ENCODE measurements at places on chromosomes 16 and 17.

- no peak for DNase-seq
Observed at GRCh38 chr16:11160676-11161115, 95.3 kb downstream of the SOCS1 start.

- no peak for DNase-seq
Observed at GRCh38 chr16:56066617-56067016, 124.7 kb upstream of the GNAO1 start.

DNA sequence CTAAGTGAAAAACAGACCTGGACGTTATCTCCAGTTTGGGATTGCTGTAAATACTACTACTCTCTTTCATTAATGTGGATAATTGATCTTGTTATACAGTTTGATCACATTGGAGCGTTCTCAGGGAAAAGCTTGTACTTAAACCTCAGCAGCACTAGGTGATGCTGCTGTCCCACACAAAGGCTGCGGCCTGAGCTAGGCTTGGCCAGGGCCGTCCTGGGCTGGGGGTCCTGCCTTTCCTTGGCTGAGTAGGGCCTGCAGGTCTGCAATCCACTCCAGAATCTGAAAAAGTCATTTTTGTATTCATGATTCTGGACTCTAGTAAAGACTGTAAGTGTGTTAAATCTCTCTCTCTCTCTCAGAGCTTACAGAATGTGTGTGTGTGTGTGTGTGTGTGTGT lies 23.7 kb upstream of the PMFBP1 start:
- DNase-seq: no peak

DNA sequence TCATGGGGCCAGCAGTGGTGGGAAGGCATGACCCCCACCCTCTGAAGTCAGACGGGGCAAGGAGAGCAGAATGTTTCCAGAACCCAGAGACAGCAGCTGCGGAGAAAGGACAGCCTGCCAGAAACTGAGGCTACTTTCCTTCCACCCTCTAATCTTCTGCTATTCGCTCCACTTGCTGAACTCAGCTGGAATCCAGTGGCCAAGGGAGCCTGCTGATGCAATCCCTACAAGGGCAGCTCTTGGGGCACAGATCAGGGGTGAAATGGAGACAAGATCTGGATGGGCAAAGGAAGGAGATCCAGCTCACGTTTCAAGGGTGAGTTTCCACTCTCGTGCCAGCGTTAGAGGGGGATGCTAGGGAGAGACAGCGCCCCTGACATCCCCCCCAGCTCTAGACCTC lies 479.1 kb downstream of the SLC39A11 start:
- no peak for DNase-seq

- no peak for DNase-seq
Observed at GRCh38 chr17:79941088-79942010, 94.3 kb downstream of the TBC1D16 start.

GRCh38 chr17:18772471-18772870 lies 8.5 kb upstream of the TVP23B start:
- no peak for DNase-seq

DNA sequence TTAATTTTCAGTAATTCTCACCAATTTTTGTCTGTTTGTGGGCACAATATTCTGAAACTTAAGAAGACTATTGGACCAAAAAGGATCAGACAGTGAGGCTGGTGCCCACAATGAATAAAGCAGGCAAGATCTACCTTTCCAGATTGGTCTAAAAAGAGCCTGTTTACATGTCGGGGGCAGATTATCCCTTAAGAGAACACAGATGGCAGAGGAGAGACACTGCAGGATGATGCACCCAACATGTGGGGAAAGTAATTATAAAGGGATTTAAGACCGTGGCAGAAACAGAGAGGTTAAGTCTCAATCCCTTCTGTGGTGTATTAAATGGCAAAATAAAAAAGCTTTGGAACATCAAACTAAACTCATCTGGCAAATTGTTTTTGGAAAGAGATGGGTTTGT lies 331.8 kb upstream of the CDH11 start:
- DNase-seq: no peak

DNA sequence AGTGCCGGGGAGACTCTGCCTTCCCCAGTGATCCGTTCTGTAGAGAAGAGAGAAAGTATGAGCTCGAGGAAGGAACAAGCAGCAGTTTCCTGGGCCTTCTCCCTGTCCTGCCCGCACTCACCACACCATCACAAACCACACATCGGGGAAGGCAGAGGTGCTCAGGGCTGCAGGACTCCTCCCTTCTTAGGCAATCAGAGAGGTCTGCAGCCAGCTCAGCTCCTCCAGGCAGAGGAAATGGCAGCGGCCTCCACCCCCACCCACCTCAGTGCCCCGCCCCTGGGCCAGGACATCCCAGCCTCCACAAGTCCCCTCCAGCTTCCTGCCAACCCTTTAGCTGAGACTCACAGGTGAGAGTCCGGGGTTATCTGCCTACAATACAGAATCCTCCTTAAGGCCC lies 2.0 kb downstream of the ZNF319 start:
- DNase-seq: peak; percentile 80

DNA sequence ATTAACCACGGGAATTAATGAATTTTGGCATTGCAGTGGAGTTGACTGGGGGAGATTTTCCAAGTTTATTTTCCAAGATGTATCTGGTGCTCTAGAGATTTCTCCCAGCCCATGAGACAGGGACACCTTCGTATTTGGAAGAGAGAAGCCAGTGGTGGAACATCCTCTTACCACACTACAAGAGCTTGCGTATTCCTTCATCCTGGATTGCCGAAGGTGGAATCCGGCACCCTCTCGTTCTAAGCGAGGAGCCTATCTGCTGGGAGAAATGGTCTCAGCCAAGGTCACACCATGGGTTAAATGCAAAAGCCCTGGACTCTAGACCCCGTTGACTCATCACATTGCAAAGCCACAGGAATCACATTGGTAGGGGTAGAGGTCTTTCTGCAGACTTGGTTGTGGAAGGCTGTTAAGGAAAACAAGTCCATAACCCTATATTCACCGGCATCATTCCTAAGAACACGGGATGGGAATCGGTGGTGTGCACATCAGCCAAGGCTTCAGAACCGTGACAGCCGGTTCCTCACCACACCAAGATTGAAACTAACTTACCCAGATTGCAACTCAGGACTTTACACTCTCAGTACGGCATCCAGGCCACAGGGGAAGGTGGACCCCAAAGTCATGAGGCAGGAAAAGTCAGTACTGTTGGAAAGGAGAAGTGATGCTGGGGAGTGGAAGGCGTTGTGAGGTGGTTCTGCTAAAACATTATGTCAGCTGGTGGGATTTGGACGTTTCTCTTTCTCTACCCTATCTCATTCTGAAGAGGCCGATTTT lies 259.8 kb downstream of the CPPED1 start:
- DNase-seq: no peak

- no peak for DNase-seq
Observed at GRCh38 chr16:11498683-11499082, 88.0 kb downstream of the LITAF start.

- DNase-seq: no peak
Observed at GRCh38 chr16:76276745-76277438, at the start of gene CNTNAP4. TSS of gene CNTNAP4 (plus strand) at chr16:76277401. CDS start at chr16:76277663, 262 bp downstream.

DNA sequence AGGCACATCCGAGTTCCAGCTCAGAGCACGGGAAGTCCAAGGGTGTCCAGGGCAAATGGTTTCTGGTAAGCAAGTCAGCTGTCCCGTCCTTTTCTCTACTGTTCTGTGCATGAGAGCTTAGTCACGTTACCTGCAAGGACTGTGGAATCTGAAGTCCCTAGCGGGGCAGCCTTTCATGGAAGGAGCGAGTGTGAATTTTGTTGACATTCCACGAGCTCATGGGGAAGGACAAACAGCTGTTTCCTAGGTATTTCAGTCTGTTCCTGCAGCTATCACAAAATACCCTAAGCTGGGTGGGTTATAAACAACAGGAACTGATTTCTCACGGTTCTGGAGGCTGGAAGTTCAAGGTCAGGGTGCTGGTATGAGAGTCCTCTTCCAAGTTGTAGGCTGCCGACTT lies 109.2 kb downstream of the SDR42E1 start:
- DNase-seq: no peak

DNA sequence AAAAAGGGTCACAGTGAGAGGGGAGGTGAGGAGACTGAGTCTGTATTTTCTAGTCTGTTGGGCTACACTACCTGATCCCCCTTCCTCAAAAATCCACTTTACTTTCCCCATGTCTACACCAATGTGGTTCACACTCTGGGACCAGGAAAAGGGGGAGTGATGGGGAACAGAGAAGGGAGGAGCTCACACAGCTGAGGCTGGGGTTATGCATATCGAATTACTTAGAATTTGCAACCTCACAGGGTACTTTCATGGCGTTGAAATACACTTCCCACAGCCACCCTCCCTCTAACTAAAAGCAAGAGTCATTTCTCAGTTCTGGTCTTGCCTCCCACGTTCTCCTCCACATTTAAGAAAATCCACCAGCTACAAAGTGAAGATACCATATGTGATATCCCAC lies 14.1 kb downstream of the MAPT start:
- DNase-seq: no peak
